ENCODE measurements at places on chromosomes 5 and 9.

- no peak for DNase-seq
Observed at GRCh38 chr9:107636571-107637381, 147.2 kb upstream of the KLF4 start.

- DNase-seq = no peak
Observed at GRCh38 chr5:55450050-55450765, 84.6 kb downstream of the PLPP1 start.

- no peak for DNase-seq
Observed at GRCh38 chr9:129394061-129394885, 216.2 kb upstream of the IER5L start.

DNA sequence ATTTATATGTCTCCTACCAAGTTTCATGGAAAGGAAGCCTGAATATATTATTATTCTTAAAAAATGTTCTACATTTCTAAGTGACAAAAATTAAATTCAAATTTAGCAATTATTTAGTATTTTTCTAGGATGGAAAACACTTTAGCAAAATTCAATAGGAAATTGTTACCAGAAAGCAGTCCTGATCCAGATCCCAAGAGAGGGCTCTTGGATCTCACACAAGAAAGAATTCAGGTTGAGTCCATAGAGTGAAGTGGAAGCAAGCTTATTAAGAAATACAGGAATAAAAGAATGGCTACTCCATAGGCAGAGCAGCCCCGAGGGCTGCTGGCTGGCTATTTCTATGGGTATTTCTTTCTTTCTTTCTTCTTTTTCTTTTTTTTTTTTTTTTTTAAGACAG is 44.7 kb downstream of the LRRC70 start:
- DNase-seq = no peak

- no peak for DNase-seq
Observed at GRCh38 chr9:114853071-114853855, 47.4 kb upstream of the TNFSF15 start.

GRCh38 chr5:157509587-157509986 is 49.6 kb downstream of the NIPAL4 start:
- no peak for DNase-seq

DNA sequence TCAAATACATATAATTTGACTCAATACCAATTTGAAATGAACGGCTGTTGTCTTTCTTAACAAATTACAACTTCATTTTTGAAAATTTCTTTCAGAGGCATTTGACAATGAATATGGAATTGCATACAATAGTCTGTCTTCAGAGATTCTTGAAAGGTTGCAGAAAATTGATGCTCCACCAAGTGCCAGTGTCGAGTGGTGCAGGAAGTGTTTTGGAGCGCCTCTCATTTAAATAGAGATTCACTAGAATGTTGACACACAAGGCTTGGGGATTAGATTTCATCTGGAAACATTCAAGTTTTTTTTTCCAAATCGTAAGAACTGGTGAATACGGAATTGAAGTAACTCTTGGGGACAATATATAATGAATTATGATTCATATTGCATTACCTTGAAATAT is 8.1 kb downstream of the RPS6 start:
- DNase-seq = no peak

GRCh38 chr9:73073337-73074175 is 78.1 kb upstream of the ANXA1 start:
- no peak for DNase-seq
